ENCODE measurements at places on chromosomes 1 and 21.
A peak's percentile ranks its signal among the peaks of the same experiment; 100 is the strongest.

GRCh38 chr1:170660281-170660713 is 3.6 kb upstream of the PRRX1 start:
- DNase-seq, result peak; percentile 51

DNA sequence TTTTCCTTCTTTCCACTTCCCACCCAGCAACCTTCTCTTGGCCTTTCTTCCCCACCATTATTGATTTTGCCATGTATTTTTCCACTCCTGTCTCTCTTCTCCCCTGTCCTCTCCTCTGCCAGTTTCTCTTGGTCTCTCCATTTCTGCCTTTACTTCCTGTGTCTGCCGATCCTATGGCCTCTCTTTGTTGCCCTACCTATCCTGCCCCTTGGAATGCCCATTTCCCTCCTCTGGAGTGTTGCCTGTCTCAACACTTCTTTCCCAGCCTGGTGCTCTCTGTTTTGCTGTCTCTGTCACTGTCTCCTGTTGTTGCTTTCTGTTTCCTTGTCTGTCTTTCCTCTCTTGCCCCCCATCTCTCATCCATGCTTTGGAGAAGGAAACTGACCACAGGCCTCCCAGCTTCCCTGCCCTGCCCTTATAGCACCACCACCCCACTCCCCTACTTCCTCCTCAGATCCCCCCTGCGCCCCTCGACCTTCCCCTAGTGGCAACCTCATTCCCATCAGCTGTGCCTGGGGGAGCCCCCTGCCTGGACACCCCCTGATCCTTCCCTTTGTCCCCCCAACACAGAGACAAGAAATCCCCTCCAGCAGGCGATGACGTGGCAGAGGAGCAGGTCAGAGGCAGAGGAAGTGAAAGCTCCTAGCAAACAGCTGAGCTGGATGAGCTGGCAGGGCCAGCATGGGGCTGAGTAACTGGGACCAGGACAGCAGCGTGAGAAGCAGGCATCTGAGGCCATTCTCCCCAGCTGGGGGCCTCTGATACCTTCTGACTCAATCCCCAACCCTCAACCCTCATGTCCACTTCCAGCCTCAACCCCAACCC is 6.6 kb upstream of the ETV3L start:
- peak; percentile 82 for DNase-seq

GRCh38 chr1:14924455-14925331 is 228.9 kb upstream of the TMEM51 start:
- DNase-seq, result peak; percentile 51

DNA sequence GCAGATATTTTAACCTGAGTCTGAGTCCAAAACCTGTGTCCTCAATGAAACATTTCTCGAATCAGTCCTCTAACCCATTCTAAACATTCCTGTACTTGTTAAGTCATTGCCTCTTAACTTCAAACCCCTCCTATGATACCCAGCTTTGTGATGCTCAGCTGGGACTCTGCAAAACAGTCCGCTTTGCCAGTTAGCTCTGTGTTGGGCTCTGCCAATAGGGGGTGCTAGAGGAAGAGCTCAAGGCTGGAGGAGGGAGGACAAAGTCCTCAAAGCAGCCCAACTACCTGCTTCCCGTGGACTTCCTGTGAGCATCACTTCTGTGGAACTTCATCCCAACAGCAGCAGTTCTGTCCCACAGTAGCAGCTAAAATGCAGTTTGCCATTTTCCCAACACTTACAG is 38.1 kb upstream of the SYT14 start:
- DNase-seq, result no peak

DNA sequence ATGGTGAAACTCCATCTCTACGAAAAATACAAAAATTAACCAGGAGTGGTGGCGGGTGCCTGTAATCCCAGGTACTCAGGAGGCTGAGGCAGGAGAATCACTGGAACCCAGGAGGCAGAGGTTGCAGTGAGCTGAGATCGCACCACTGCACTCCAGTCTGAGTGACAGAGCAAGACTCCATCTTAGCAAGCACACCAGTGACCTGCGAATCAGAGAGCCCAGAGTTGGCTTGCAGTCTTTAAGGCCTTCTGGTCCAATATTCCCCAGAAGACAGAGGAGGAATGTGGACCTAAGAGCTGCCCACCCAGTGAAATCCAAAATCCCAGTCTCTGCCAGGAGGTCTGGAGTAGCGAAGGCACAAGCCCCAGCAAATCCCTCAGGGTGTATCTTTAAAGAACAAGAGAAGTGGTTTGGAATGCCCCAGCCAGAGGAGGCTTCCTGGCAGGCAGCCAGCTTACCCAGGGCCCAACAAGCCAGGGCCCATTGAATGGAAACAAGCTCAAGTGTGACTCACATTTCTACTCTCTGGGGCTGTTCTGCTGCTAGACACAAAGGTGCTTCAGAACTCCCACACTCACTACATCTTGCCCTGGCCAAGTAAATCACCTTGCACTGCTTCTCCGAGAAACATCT is 23.9 kb downstream of the GPR161 start:
- peak; percentile 74 for DNase-seq

- no peak for DNase-seq
Observed at GRCh38 chr1:200909757-200910239, 15.1 kb downstream of the INAVA start.

DNA sequence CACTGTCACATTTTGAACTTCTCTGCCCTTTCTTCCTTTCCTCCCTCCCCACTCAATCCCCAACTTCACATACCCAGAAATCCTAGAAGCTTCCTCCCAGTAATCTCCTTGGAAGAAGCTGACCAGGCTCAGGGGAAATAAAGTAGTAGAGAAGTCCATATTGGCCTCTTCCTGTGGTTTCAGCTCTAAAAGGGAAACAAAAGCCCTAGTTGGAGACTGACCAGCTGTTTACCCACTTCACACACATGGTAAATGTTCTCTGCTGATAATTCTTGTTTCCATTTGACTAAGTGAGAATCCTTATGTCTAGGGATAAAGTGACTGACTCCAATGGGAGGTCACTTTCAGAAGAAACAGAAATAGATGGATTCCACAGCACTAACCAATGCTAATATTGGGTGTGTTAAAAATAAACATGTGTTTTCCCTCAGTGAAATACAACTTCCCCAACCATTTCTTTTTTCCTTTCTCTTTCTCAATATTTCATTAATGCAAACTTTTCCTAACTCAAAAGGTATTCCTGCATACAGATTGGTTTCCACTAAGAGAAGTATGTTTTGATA is 178.9 kb upstream of the DPT start:
- no peak for DNase-seq

DNA sequence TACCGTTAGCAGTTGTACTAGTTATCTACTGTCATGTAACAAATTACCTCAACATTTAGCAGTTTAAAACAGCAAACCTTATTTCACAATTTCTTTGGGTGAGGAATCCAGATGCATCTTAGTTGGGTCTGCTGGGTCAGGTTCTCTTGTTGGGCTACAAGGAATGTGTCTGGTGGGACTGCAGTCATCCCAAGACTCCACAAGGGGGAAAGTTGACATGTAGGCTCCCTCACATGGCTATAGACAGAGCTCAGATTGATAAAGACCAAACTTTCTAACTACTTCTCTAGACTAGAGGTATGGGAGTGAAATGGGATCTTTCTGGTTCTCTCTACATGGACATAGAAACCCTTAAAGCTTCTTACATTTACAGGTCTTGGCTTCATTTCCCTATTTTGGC is 160.9 kb downstream of the UCK2 start:
- no peak for DNase-seq

GRCh38 chr1:198444792-198445191 is 95.7 kb downstream of the ATP6V1G3 start:
- DNase-seq, result peak; percentile 56

- DNase-seq, result peak; percentile 66
Observed at GRCh38 chr1:167095368-167095767, 1.5 kb downstream of the STYXL2 start.

DNA sequence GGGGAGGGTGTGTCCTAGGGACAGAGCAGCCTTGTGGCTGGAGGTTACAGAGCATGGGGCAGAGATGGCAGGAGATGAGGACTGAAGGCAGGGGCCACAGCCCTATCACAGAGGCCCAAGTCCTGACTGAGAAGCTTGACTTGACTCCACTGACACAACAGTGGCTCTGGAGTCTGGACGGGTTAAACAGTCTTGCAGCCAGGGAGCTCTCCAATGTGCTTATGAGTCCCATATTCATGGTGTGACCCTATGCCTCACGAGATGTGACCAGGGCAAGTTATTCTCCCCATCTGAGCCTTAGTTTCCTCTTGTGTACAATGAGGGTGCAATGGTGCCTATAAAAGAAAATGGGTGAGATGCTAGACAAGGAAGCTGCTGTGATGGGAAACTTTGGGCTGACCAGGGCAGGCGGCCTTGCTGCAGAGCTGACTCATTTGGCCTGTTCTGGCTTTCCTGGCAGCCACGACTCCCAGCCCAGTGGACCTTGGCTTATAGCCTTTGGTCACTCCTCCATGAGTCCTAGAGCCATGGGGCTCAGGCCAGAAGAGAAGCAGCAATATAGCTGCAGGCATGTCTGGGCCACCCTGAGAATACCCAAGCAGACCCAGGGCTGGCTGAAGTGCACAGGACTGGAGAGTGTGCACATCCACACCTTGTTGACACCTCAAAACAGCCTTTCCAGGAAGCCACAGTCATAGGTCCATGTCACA is 2.8 kb upstream of the TTC22 start:
- DNase-seq, result no peak

DNA sequence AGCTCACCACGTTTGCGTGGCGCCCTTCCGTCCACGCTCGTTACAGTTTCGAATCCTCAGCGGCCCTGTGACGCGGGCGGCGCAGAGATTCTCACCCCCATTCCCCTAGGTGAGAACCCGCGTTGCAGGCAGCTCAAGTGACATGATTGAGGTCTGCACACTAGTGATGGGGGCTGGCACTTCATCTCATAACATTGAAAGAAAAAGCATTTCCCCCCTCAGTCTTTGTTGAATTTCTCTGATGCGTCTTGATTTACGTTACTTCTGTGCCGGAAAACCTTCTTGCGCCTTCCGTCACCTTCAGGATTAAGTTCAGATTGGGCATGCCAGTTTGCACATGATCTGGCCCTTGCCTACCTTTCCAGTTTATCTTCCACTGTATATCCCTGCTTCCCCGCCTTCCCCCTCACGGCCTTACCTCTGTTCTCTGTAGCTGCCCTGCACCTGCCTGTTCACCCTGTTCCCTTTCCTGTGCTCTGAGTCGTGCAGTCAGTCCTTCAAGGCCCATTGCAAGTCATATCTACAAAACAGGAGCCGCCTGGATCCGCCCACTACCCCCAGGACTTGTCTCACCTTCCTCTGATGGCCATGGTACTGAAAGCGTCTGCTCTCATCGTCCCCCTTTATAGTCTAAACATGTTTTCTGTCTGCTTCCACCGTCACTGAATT is 1.1 kb downstream of the CTPS1 start:
- peak; percentile 32 for DNase-seq

GRCh38 chr1:181557313-181557712 is 74.0 kb downstream of the CACNA1E start:
- no peak for DNase-seq

DNA sequence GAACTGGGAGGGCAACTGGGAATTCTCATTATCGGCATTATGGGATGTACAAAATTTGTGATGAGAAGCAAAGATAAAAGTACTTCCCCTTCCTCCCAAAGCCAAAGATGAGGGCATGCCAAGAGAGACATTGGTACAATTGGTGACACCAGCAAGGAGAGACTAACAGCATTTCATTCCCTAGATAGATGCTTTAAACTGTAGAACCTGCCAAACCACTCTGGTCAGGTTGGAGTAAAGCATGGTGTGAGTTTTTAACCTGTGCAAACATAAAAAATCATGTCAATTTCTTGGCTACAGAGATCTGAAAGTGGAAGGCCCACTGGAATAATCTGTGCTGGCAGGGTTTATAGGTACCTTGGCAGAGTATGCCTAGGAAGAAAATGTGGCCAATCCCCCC is 19.4 kb downstream of the CTXND2 start:
- no peak for DNase-seq

DNA sequence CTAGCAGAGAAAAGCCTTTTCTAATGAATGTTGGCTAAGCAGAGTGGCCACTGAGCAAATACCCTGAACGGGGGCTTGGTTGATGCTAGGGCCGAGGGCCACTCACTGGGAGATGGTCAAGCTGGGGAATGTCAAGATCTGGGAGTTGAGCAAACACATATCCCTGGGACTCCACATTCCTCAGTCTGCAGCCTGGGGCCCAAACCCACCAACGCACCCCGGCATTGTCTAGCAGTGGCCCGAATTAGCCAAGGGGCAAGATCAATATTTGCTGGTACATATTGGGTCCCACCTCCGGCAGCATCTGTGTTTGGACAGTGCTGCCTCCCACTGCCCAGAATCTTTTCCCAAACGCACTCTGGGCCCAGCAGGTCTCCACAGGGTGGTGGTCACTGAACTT is 144.1 kb downstream of the TRABD2B start:
- DNase-seq, result no peak

- peak; percentile 67 for DNase-seq
Observed at GRCh38 chr1:17633654-17634053, 94.2 kb downstream of the ARHGEF10L start.

DNA sequence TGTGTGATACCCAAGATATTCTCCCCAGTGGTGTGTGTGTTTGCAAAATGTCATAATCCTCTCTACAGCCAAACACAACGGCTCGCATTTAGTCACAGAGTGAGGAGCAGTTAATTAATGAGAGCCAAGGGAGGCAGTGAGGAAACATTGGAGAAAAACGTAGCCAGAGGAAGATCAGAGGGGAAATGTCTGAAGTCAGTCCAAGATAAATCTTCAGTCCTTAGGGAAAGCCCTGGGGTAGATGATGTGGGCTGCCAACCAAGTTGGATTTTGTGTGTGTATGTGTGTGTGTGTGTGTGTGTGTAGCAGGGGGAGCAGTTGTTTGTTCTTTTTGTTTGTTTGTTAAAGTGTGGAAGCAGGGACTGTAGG is 201.0 kb upstream of the PTBP2 start:
- DNase-seq, result peak; percentile 71

DNA sequence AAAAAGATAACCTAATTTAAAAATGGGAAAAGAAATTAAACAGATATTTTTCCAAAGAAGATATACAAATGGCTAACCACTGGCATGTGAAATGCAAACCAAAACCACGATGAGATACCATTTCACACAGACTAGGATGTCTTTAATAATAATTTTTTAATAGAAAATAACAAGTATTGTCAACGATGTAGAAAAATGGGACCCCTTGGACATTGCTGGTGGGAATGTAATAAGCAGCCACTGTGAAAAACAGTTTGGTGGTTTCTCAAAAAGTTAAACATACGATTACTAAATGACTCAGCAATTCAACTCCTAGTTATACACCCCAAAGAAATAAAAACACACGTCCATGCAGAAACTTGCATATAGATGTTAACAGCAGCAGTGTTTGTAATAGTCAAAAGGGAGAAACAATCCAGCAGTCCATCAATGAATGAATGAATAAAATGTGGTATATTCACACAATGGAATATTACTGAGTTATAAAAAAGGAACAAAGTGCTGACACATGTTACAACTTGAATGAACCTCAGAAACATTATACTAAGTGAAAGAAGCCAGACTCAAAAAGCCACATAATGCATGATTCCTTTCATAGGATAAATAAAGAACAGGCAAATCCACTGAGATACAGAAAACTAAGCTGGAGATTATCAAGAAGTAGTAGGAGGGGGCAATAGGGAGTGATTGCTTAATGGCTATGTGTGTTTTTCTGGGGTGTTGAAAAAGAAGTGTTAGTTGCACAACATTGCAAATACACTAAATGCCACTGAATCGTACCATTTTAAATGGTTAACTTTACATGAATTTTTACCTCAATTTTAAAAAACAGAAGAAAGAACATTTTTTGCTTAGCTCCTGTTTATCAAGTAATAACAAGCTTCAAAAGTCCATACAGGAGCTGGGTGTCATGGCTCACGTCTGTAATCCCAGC is 4.1 kb downstream of the PPT1 start:
- DNase-seq, result peak; percentile 50

Measured in fibroblast of skin of right quadriceps (primary cell).